Activated T-helper 2 cell treated with anti-CD3 and anti-CD28 coated beads, Interferon-gamma antibody, Interleukin-2, Interleukin-4, amounts not matched to agents 10 μg/mL and 5 μg/mL and 100 μg/mL, durations not matched to agents 14 hours and 24 hours and 36 hours (primary cell): ENCODE measurements at places on chromosomes 13 and 19. TPM values are rescaled to one million over a fixed set of nuclear protein-coding genes. Genes with fewer than 3 reads are reported as not detected.
A peak's percentile ranks its signal among the peaks of the same experiment; 100 is the strongest.

DNA sequence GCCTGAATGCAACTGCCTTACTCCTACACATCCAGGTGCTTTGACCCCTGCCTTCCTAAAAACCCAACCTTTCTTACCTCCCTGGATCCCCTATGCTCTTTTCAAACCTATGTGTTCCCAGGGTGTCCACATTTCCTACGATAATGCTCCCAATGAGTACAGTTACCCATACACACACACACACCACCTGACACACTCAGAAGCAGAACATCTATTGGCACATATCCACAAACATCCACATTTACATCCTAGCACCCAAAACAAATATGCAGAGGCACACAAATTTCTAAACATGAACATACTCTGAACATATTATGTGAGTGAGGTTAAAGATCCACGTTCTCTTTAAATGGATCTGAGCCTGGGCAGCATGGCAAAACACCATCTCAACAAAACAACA lies 22.4 kb upstream of the PLAUR start:
- H3K27me3 ChIP-seq: peaks cover 5% of the 10 kb centered on the region
- H3K36me3 ChIP-seq: no peaks in the 10 kb centered on the region
- no peak for DNase-seq
- H3K4me1 ChIP-seq: no peaks in the 10 kb centered on the region
- H3K27ac ChIP-seq: no peak overlapping the region
- no peak overlapping the region for H3K4me3 ChIP-seq

- no peaks in the 10 kb centered on the region for H3K27me3 ChIP-seq
- peaks cover 42% of the 10 kb centered on the region for H3K36me3 ChIP-seq
- peaks cover 13% of the 10 kb centered on the region for H3K4me1 ChIP-seq
- DNase-seq: no peak
- no peak overlapping the region for H3K4me3 ChIP-seq
Measured at GRCh38 chr13:110630566-110631119, 15.3 kb downstream of the NAXD start.

GRCh38 chr19:34482380-34483250 lies 1.1 kb downstream of the WTIP start:
- H3K36me3 ChIP-seq: no peaks in the 10 kb centered on the region
- peaks cover 2% of the 10 kb centered on the region for H3K4me1 ChIP-seq
- peak overlapping the region; percentile 63 for H3K4me3 ChIP-seq
- no peak for DNase-seq

DNA sequence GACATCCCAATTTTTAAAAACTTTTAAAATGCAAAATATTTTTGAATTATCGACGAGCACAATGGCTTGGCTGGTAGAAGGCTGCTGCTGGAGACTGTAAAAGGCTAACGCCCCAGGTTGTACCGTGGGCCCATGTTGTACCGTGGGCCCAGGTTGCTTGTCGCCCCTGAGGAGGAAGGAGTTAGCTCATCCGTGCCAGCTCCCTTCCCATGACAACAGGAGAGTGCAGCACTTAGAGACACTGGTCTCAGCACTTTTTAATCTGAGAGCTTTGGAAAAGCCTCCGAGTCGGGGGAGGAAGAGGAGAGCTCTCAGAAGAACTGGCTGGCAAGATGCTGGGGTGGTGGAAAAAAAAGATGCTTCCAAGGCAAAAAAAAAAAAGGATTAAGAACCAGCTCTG lies 50.3 kb upstream of the CACNA1A start:
- H3K27me3 ChIP-seq: no peaks in the 10 kb centered on the region
- H3K27ac ChIP-seq: no peak overlapping the region
- DNase-seq: no peak
- no peak overlapping the region for H3K4me3 ChIP-seq

DNA sequence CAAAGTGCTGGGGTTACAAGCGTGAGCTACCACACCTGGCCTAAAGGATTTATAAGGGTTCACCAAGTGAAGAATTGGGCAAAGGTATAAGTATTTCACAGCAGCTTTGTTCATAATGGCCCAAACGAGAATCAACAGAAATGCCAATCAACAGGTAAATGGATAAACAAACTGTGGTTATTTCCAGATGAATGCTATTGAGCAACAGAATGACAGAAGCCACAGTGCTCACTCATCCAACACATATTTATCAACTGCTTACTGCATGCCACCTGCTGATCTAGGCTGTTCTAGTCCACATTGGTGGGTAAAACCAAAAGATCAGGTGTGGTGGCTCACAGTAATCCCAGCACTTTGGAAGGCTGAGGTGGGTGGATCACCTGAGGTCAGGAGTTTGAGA lies 27.7 kb downstream of the CACNA1A start:
- no peak overlapping the region for H3K4me3 ChIP-seq
- no peaks in the 10 kb centered on the region for H3K36me3 ChIP-seq
- no peaks in the 10 kb centered on the region for H3K27me3 ChIP-seq
- no peak for DNase-seq
- no peak overlapping the region for H3K27ac ChIP-seq
- H3K4me1 ChIP-seq: no peaks in the 10 kb centered on the region

- H3K27ac ChIP-seq: peak overlapping the region; percentile 71
- DNase-seq: no peak
- peak overlapping the region; percentile 86 for H3K4me3 ChIP-seq
- H3K27me3 ChIP-seq: no peaks in the 10 kb centered on the region
- peaks cover 7% of the 10 kb centered on the region for H3K36me3 ChIP-seq
- H3K4me1 ChIP-seq: peaks cover 25% of the 10 kb centered on the region
Measured at GRCh38 chr19:44955505-44956439, 592 bp downstream of the CLPTM1 start.

DNA sequence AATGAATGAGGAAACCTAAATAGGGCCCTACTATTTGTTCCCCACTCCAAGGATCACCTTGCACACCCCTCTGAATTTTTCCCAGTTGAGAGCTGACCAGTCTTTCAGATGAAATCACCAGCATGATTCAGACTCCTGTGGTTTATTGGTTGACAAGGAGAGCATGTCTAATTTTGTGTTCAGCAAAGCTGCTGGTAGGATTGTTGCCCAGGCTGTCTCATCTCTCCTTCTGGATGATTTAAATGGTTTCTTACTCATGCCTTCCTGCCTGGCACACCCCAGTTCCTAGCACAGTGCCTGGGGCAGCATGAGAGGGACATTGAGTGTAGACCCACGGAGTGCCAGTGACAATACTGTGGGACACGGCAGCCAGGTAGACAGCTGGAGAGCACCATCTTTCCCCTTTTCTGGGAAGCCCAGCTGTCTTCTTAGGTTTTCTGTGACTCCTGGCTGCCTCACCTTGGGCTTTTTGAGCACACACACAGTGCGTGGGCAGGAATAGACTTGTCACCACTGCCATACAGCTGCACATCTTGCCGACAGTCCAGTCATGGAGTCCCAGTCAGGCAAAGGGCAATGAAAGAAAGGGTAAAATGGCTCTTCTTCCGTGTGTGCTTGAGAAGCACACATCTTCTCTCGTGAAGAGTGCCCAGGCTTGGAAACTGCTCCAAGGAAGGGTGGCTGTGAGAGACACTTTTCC lies 12.3 kb downstream of the FGF9 start:
- no peak for DNase-seq
- peaks cover 7% of the 10 kb centered on the region for H3K4me1 ChIP-seq
- H3K27me3 ChIP-seq: peaks cover 31% of the 10 kb centered on the region
- H3K36me3 ChIP-seq: no peaks in the 10 kb centered on the region
- H3K27ac ChIP-seq: no peak overlapping the region
- no peak overlapping the region for H3K4me3 ChIP-seq

GRCh38 chr13:106299621-106300020 lies 235.8 kb downstream of the EFNB2 start:
- no peak overlapping the region for H3K27ac ChIP-seq
- no peaks in the 10 kb centered on the region for H3K27me3 ChIP-seq
- H3K36me3 ChIP-seq: no peaks in the 10 kb centered on the region
- H3K4me3 ChIP-seq: no peak overlapping the region
- no peaks in the 10 kb centered on the region for H3K4me1 ChIP-seq

- DNase-seq: no peak
- no peaks in the 10 kb centered on the region for H3K27me3 ChIP-seq
- H3K4me3 ChIP-seq: no peak overlapping the region
- H3K4me1 ChIP-seq: no peaks in the 10 kb centered on the region
Measured at GRCh38 chr13:35810321-35810720, 320.9 kb downstream of the DCLK1 start.

- H3K4me3 ChIP-seq: no peak overlapping the region
- no peaks in the 10 kb centered on the region for H3K4me1 ChIP-seq
- H3K27me3 ChIP-seq: no peaks in the 10 kb centered on the region
- DNase-seq: no peak
Measured at GRCh38 chr19:10363789-10364281, 16.5 kb downstream of the TYK2 start.

GRCh38 chr13:95603887-95604555 lies 40.5 kb downstream of the DZIP1 start:
- no peak for DNase-seq
- H3K27ac ChIP-seq: no peak overlapping the region
- H3K36me3 ChIP-seq: no peaks in the 10 kb centered on the region
- H3K4me3 ChIP-seq: no peak overlapping the region

DNA sequence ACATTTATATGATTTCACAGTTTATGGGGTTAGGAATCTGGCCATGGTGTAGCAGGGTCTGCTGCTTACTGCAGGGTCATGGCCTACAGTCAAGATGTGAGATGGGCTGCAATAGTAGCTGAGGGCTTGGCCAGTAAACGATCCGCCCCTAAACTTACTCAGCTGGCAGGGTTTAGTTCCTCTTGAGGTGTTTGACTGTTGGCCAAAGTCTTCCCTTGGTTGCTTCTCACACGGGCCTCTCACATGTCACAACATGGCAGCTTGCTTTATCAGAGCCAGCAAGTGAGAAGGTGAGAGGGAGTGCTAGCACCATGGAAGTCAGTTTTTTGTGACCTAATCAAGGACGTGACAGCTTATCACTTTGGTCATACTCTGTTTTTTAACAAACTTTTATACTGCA lies 77.1 kb downstream of the DNAJC3 start:
- peaks cover 4% of the 10 kb centered on the region for H3K4me1 ChIP-seq
- no peak overlapping the region for H3K27ac ChIP-seq
- DNase-seq: no peak
- no peak overlapping the region for H3K4me3 ChIP-seq

DNA sequence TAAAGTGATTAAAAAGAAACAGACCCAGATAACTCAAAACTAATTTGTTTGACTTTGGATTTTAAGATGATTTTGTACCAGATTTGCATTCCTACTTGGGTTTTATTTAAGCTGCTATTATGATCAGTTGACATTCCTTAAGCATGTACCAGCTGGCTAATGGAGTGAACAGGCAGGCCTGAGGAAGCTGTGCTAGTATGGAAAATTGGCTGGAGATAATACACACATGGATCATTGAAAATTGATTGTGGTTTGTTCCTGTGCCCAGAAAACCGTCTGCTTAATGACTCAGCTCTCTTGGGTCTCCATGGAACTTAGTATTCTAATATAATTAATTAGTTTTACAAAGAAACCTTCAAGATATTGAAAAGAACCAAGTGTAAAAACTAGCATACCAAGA lies 22.6 kb downstream of the POLR1D start:
- no peak for DNase-seq
- peaks cover 33% of the 10 kb centered on the region for H3K4me1 ChIP-seq
- no peak overlapping the region for H3K4me3 ChIP-seq
- H3K27ac ChIP-seq: no peak overlapping the region
- no peaks in the 10 kb centered on the region for H3K27me3 ChIP-seq
- peaks cover 48% of the 10 kb centered on the region for H3K36me3 ChIP-seq

- no peaks in the 10 kb centered on the region for H3K27me3 ChIP-seq
- peaks cover 86% of the 10 kb centered on the region for H3K4me1 ChIP-seq
- peaks cover 37% of the 10 kb centered on the region for H3K36me3 ChIP-seq
Measured at GRCh38 chr13:24264976-24265375, 44.4 kb upstream of the C1QTNF9 start.

DNA sequence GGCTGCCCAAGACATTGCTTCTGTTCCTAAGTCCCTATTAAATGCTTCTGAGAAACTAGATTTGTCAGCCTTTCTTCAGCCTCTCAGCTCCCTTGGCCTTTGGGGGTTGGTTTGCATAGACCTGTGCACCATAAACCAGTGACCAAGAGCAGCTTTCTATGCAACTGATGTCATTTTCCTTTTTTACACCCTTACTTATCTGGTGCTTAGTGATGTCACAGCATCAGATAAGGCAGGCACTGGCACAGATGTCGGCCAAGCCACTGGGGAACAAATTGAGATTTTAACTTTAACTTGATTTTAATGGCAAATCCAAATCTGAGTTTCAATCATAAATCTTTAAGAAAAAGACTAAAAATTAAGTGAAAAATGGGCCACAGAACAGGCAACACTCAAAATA lies 59.8 kb downstream of the RUBCNL start:
- no peaks in the 10 kb centered on the region for H3K36me3 ChIP-seq
- H3K4me3 ChIP-seq: no peak overlapping the region
- DNase-seq: no peak
- peaks cover 41% of the 10 kb centered on the region for H3K4me1 ChIP-seq
- no peak overlapping the region for H3K27ac ChIP-seq
- H3K27me3 ChIP-seq: peaks cover 4% of the 10 kb centered on the region

GRCh38 chr19:54391589-54392061 lies 23.6 kb upstream of the TTYH1 start:
- peaks cover 31% of the 10 kb centered on the region for H3K4me1 ChIP-seq
- no peak overlapping the region for H3K4me3 ChIP-seq
- no peak overlapping the region for H3K27ac ChIP-seq
- H3K36me3 ChIP-seq: no peaks in the 10 kb centered on the region

DNA sequence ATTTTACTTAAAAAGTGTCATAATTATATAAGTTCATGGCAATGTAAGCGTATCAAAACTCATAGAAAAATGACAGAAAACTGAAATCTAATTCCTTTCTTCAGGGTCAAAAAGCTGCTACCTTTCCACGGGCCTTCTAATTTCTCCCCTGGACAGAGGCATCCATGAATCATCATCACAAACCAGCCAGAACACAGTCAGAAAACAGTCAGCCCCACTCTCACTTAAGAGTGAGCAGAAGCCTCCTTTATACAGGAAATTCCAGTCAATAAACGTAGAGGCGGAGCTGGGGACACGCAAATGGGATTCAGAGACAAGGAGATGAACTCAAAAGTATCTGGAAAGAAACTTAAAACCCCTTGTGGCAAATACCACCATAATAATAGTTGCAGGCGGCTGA lies 54.2 kb upstream of the ABCC4 start:
- H3K27ac ChIP-seq: no peak overlapping the region
- H3K4me3 ChIP-seq: no peak overlapping the region
- no peaks in the 10 kb centered on the region for H3K4me1 ChIP-seq
- DNase-seq: no peak
- no peaks in the 10 kb centered on the region for H3K36me3 ChIP-seq
- no peaks in the 10 kb centered on the region for H3K27me3 ChIP-seq

DNA sequence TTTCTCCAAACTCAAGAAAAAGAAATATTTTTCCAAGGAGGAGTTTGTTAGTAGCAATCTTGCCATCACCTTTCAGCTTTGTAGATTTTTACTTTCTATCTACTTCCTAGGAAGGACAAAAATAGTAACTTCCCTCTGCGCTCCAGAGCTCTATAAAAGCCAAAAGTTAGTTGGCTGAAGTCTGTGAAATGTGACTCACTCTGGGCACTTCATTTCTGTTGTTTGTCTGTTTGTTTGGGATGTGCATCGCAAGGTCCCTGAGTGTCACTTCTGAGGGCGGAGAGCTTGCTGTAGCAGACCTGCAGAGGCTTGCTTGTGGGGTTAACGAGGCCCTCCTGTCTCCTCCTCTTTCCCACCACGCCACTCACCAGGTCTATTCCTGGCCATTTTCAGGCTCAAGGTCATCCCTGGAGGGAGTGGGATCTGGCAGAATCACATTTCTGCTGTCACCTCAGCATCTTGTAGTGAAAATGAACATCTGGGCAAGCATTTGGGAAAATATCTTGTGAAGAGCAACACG lies 307.6 kb downstream of the GPC6 start:
- H3K27me3 ChIP-seq: no peaks in the 10 kb centered on the region
- H3K4me3 ChIP-seq: no peak overlapping the region
- no peak for DNase-seq
- no peaks in the 10 kb centered on the region for H3K4me1 ChIP-seq
- no peak overlapping the region for H3K27ac ChIP-seq

PCDH8 gene
- total RNA-seq: 0.14 TPM in 1 of 2 replicates, not detected in the other

CNMD gene
- not detected in 2 replicates for total RNA-seq

SMIM17 gene
- not detected in 2 replicates for total RNA-seq

FCHO1 gene
- total RNA-seq: 74.7 and 75.6 TPM in 2 replicates

ZNF730 gene
- 0.37 and 0.67 TPM in 2 replicates for total RNA-seq

SLC25A41 gene
- total RNA-seq: 0.30 and 0.32 TPM in 2 replicates

TLE6 gene
- 1.4 and 1.5 TPM in 2 replicates for total RNA-seq

SIGLEC12 gene
- 4.5 and 4.6 TPM in 2 replicates for total RNA-seq
